Left ventricle myocardium inferior (tissue), 1 donor: ENCODE measurements at places on chromosomes 4 and X. TPM values are rescaled to one million over a fixed set of nuclear protein-coding genes. Genes with fewer than 3 reads are reported as not detected.

The SCRG1 gene
- 0.41 TPM for total RNA-seq

The GABRB1 gene
- 4.0 TPM for total RNA-seq

The GALNTL6 gene
- total RNA-seq, result not detected

The VEGFC gene
- total RNA-seq, result 7.5 TPM

The PRKX gene
- 3.7 TPM for total RNA-seq

The ANKRD50 gene
- 5.5 TPM for total RNA-seq

The FAM241A gene
- total RNA-seq, result 7.6 TPM
